ENCODE measurements at places on chromosomes 12 and 14.

- no peak for DNase-seq
Measured at GRCh38 chr14:50534416-50534815, 2.0 kb upstream of the MAP4K5 start.

- DNase-seq, result no peak
Measured at GRCh38 chr14:31057035-31057434, 30.9 kb upstream of the STRN3 start.

DNA sequence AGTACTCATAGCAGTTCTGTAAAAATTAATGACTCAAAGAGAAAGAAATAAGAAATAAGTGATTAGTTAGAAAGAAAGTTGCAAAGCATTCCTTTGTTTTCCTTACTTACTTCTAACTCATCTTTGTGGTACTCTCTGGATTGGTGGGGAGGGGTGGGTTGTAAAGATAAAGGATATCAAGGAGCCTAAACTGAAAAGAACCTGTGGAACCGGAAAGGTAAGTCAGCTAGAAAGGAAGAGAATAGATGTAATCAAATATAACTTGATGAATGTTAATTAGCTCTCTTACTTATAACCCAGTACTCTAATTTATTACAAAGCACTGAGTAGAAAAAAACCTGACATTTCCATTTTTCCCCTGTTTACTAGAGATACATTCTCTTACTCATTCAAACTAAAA, 37.5 kb upstream of the KRR1 start:
- DNase-seq, result no peak

DNA sequence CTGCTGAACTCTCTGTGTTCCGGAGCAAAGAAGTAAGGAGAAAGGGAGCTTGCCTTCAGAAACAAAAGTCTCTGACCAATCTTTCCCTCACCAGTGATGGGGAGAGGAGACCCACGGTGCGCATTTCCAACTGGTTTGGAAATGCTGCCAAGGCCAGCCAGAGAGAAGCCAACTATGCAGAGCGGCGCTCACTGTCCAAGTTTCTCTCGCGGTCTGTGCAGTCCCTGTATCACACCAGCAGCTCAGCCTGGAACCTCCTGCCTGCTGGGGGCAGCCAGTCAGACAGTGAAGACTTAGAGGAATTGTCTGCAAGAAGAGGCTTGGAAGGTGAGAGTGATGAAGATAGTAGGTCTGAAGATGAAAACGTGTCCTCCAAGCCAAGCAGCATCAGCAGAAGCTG, 206.2 kb downstream of the NAV3 start:
- no peak for DNase-seq

GRCh38 chr12:67419810-67420209, 150.7 kb downstream of the CAND1 start:
- no peak for DNase-seq

DNA sequence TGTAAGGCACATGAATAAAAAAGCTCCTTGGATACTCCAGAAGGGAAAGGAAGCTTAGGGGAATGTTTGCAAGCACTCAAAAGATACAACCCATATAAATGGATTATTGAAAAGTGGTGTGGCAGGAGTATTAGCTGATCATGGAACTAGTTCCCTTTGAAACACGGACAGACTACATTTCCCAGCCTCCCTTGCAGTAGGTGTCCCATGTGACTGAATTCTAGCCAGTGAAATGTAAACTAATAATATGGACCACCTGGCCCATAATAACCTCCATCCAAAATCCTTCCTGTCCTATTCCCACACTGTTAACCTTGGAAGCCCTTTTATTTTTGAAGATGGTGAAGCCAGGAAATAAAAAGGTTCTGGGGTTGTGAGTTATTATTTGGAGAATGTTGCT, 242.3 kb downstream of the SUDS3 start:
- no peak for DNase-seq

GRCh38 chr12:77745624-77746023, 85.1 kb upstream of the NAV3 start:
- no peak for DNase-seq

GRCh38 chr12:93602897-93603668, 30.6 kb downstream of the SOCS2 start:
- no peak for DNase-seq

DNA sequence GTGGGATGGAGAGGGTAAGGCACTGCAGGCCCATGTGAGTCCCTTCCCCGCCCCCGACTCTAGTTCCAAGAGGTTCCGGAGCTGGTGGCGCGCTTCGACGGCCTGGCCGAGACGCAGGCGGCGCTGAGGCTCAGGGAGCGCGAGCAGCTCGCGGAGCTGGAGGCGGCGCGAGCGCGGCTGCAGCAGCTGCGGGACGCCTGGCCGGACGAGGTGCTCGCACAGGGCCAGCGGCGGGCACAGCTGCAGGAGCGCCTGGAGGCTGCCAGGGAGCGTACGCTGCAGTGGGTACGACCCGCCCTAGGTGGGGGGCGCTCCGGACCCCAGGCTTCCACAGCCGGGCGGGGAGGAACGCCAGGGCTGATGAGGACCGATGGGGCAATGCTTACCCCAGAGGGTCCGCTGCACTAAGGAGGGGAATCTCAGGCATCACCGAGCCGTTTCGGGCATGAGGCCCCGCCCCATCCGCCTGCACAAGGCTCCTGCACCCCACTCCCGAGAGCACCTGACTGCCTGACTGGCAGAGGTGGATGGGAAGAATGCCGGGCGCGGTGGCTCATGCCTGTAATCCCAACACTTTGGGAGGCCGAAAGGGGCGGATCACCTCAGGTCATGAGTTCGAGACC, 4.9 kb downstream of the CFAP73 start:
- no peak for DNase-seq

DNA sequence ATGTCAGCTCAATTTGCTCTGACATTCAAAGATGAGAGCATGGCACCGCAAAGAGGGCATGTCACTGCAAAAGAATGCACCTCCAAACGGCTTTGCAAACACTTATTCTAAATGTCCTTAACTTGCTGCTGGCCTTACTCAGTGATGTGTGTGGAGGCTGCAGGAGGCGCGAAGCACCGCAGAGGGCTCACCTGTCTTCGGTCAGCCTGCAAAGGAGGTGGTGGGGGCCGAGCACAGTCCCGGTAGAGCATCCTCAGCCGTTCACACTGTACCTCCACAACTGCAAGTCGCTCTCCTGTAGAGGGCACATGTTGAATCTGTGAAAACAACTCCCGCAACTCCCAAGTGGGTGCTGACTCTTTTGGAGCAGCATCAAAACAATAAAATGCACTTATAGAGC, 93.8 kb downstream of the TRAFD1 start:
- no peak for DNase-seq

DNA sequence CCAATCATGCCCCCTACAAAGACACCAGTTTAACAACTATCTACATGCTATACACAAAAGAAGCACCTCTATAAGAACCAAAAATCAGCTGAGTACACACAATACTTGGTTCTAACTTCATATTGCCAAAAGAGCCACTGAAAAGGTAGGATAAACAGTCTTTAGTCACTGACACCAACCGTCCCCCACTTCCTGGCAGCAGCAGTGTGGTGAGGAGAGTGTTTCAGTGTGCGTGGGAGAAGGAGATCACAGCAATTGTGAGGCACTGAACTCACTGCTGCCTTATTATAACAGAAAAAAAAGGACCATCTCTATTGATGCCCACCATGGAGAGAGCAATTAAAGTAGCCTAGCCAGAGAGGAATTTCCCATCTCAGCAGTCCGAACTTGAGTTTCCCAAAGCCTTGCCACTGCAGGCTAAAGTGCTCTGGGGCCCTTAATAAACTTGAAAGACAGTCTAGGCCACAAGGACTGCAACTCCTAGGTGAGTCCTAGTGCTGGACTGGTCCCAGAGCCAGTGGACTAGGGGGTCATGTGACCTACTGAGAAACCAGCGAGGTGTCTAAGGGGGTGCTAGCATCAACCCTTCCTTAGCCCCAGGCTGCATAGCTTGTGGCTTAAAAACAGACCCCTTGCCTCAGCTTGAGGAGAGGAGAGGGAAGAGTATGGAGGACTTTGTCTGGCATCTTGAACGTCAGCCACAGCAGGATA, 37.1 kb upstream of the LMNTD1 start:
- DNase-seq, result peak; percentile 10

- no peak for DNase-seq
Measured at GRCh38 chr12:12315838-12316237, 34.2 kb downstream of the MANSC1 start.

- no peak for DNase-seq
Measured at GRCh38 chr12:87801860-87802720, 227.1 kb downstream of the C12orf50 start.

DNA sequence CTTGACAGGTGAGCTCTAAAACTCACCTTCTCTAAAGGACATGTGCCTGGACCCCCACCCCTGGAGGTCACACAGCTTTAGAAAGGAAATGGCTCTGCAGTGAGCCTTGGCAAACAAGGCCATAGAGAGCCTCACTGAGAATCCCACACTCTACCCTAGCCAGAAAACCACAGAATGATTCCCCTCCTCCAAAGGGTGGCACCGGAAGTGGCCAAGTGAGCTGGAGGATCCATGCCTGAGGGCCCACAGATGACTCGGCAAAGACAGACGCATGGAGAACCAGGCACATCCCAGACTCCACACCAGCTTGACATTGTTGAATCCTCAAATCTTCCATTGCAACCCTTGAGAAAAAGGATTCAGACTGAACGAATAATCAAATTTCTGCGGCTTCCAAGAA, 54.2 kb upstream of the PTHLH start:
- no peak for DNase-seq

DNA sequence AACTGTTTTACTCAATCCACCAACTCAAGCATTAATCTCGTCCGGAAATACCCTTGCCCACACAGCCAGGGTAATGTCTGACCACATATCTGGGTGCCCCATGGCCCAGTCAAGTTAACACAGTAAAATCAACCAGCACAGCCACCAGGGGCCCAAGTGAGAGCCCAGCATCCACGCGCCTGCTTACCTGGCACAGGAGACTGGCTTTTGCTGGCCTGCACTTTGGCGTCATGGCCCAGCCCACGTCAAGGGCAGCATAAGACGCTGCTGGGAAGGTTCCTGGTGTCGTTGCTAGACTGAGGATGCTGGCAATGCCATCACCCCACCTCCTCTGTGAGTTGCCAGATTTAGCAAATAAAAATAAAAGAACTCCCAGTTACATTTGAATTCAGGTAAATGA, 53.6 kb upstream of the BCL11B start:
- DNase-seq, result no peak

GRCh38 chr14:29838752-29839151, 88.9 kb downstream of the PRKD1 start:
- no peak for DNase-seq

DNA sequence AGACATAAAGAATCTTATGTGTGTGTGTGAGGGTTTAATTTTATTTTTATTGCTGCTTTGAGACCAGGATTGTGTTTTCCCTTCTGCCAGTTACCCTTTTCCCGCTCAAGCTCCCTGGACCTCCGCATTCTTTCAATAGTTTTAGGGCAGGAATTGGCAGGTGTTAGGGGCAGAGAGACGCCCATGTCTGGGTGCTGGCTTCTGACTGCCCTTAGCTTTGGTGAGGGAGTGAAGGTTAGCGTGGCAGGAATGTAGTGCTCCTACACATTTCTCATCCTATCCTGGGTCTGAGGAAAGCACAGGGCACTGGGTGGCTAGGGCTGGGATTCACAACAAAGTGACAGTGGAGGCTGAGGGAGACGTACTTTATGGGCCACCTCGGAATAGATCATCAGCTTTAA, 428.1 kb downstream of the ZFP36L1 start:
- DNase-seq, result no peak

DNA sequence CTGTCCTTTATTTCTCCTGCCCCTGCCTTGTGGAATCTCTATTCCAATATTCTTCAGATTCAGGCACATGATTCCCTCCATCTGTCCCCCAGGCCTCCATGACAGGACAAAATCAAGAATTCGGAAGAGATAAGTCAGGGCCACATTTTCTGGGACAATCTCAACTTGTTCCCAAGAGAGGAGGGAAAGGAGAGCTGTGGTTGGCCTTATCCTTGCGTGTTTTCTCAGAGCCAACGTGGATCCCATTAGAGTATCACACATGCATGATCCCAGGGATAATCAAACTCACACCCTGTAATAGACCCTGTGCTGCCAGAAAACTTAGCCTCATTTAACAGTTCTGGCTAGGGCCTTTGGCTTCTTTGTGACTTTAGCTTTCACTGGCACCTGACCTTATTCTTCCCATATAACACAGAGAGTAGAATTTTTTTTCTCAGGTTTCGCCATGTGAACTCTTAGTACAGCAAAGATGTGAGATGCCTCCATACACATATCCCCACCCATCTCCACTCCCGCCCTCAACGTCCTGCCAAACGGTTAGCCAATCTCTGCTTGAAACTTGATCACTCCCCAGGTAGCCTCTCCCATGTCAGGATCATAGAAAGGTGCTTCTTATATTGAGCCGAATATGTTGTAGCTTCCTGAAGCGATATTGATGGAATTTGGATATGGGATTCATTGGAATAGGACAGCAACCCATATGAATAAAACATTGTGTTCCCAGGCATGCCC, 6.7 kb upstream of the KRT1 start:
- DNase-seq, result no peak

DNA sequence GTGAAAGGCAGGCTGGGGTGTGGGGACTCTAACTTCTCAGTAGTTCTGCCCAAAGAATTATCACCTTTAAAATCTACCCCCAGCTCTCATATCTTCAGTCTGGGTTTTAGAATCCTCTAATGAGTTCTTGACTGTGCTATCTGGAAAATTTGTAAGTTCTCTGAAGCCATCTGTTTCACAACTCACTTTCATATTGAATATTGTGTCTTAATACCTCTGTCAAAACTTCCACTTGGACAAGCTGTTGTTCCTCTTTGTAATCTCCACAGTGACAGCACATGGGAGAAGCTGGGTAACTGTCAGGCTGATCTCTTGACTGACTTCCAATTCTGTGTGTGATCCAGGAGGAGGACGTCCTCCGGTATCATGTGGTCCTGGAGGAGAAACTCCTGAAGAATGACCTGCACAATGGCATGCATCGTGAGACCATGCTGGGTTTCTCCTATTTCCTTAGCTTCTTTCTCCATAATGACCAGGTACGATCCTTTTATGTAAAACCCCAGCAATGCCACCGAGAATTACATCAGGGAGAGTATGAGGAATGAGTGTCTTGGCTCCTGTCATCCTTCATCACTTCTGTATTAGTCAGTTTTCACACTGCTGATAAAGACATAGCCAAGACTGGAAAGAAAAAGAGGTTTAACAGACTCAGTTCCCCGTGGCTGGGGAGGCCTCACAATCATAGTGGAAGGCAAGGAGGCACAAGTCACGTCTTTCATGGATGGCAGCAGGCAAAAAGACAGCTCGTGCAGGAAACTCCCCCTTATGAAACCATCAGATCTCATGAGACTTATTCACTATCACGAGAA, 111.9 kb downstream of the STAB2 start:
- DNase-seq, result no peak

GRCh38 chr12:103809154-103809553, 31.9 kb downstream of the NT5DC3 start:
- DNase-seq, result no peak

- DNase-seq, result no peak
Measured at GRCh38 chr12:62817556-62818271, 117.2 kb downstream of the PPM1H start.

- no peak for DNase-seq
Measured at GRCh38 chr14:85416771-85417170, 113.2 kb upstream of the FLRT2 start.

DNA sequence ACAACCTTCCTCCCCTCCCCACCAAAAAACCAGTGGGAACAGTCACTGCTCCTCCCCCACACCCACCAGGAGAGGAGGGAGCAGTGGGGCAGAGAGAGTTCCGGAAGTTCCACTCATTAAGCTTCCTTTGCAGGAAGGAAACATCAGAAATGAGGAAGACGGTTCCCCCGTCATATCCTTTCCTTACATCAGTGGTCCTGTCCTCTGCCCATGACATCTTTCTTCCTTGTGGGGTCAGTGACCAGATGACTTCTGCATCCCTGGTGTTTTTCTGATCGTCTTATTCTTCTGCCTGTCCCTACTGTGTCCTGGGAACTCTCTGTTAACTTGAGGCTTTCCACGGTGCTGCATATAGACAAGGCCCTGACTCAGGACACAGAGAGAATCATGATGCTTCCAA, 40.8 kb upstream of the SPTLC2 start:
- DNase-seq, result no peak
